ENCODE measurements at places on chromosomes 2 and 18.

- no peak for DNase-seq
Measured at GRCh38 chr2:156649596-156649995, 213.4 kb downstream of the GPD2 start.

- DNase-seq, result no peak
Measured at GRCh38 chr18:77004555-77005380, 127.8 kb downstream of the MBP start.

DNA sequence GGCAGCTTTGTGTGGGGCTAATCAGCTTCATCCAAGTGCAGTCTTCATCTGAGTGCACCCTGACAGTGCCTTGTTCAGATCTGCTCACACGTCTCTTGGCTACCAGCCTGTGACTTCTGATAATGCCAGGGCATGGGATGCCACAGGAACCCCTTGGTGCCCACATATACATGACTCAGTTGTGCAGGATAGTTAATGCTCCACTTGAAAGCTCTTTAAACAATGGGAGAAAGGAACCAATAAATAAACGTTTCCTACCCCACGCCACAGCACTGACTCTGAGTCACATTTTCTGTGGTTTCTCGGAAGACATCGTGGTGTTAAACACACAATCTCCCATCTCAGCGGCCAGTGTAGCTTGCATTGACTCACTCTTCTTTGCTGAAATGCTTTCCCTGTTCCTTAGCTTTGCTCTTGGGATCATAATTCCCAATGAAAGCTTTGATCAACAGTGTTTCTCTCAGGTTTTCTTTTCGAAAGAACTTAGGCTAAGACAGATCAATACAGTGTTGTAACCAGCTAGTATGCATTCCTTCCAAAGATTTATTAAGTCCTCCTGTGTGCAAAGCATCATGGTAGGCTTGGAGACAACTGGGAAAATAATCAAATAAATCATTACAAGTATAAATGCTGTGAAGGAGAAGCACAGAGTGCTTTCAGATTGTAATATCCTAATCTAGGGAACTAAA is 142.0 kb downstream of the COPS8 start:
- DNase-seq, result no peak

DNA sequence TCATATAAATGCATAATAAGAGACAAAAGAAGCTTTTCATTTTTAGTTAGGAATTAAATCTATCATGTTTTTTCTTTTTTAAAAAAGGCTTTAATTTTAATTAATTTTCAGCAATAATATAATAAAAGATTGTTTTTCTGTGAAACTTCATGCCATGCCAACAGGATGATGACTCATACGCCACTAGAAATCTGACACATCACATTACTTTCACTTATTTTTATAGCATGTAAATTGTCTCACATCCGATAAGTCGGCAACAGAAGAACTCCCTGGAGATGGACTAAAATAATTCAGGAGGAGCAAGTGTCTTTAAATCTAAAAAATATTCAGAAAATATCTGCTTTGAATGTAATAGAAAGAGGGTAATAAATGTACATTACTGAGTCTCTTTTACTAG is 1024.2 kb upstream of the ACVR2A start:
- no peak for DNase-seq

DNA sequence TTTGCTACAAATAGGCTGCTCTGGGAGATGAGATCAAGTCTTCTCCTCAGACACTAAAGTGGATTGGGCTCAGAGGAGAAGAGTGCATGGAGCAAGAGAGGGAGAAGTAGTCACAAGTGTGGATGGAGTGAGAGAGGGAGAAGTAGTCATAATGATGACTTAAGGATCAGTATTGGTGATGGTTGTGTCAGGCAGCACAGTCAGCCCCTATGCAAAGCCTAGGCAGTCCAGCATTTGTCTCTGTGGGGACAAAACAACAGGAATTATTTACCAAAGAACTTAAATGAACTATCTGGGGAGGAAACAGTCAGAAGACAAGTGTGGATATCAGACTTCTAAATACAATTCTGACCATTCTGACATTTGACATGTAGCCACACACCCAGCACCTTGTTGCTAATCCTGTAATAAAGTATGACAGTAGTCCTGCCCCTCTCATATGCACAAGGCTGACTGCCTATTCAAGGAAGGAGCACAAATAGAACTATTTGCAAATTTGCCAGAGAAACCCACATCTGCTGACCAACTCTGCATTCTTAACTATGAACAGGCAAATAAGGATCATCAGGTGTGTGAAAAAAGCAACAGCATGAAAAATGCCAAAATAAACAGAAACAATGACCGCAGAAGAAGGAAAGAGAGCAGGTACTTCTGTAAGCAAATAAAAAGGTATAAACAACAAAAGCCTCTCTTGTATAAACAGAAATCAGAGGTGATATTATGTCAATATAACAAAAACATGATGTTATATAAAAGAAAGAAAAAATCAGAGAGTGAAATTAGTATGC is 1597.9 kb upstream of the ACVR2A start:
- DNase-seq, result no peak

- DNase-seq, result peak; percentile 29
Measured at GRCh38 chr2:154706660-154707059, 8.2 kb downstream of the KCNJ3 start.

GRCh38 chr2:154699575-154699930 is 1.1 kb downstream of the KCNJ3 start:
- peak; percentile 80 for DNase-seq

DNA sequence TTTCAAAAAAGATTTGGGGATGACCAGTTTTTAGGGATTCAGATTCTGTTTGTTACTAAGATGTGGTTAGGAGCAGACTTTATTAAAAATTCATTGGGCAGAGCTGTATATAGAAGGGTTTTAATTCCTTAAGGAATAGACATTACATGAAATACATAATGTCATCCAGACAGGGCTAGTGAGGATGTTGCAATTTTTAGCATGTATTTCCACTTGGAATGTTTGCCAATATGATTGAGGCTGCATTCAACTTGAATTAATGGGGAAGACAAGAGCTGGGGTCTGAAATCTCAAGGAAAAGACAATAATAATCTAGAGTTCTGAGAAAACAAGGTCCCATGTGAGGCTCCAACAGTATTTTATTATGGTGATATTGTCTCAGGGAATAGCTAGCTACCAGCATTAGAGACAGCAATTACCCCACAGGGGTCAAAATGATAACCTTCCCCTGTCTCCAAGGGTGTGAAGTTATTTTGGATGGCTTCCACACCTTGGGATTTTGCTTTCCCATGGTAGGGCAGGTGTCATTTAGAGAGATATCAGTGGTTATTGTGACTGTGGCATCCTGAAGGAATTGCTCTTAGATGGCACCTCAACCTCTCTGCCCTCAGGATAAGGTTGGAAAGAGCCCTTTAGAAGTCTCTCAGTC is 60.2 kb downstream of the VSNL1 start:
- DNase-seq, result no peak

DNA sequence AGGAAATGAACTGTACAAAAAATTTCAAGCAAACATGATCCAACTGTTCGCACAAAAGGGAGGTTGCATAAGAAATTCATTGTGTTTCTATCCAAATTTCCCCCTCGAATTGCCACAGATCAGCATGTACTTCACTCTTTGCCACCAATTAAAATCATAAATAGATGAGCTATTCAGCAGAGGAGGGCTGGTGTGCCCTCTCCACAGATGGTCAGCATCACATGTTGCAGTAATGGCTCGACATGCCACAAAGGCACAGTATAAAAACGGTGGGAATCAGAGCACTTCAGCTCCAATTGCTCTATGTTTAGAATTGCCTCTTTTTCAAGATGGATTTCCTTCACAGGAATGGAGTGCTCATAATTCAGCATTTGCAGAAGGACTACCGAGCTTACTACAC is at the start of gene G6PC2:
G6PC2 (plus strand) TSS at position 289 of the 400 bp plus-strand sequence; CDS start at position 330, 41 bp downstream.
- no peak for DNase-seq

DNA sequence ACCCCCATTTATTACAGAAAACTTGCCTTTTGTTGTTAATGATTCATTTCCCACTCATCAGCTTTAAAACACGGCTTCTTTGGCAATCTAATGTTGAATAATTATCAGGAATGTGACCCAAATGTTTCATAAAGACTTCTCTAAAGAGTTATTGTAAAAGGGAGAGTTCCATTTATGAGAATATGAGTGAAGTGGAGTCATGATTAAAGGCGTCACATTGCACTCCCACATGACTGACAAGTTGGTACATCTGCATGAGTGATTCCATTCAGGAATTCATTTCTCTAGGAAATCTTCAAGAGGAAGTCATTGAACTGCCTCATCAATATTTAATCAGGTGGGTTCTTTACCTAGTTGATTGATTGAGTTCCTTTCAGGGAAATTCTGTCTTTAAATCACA is 184.8 kb downstream of the LNPK start:
- no peak for DNase-seq

GRCh38 chr18:75247611-75248421 is 37.2 kb downstream of the TSHZ1 start:
- DNase-seq, result no peak

DNA sequence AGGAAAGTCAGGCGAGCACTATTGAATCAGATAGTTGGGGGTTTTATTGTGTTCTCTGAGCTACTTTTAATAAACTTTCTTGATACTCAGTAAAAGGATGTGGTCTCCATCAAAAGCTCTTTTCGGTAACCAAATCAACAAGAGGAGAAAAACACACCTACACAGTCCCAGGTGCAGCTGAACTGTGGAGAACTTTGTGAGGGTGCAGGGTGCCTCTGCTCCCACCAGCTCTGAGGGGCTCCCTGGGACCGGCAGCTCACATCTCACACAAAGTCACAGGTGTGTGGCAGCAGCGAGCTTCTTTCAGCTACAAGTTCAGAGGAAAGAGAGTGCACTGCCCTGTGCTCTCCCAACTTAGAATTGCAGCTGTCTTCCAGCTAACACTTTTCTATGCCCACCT is 650.4 kb downstream of the RNF144A start:
- no peak for DNase-seq

DNA sequence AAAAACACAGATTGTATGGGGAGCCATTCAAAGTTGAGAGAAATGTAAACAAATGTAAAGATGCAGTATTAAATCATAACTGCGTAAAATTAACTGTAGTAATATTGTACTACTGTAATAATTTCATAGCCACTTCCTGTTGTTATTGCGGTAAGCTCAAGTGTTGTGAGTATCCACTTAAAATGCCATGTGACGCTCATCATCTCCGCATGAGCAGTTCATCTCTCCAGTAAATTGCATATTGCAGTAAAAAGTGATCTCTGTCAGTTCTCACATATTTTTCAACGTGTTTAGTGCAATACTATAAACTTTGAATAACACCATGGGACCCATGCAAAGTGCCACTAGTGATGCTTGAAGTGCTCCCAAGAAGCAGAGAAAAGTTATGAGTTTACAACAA is 41.8 kb upstream of the SP3 start:
- no peak for DNase-seq

DNA sequence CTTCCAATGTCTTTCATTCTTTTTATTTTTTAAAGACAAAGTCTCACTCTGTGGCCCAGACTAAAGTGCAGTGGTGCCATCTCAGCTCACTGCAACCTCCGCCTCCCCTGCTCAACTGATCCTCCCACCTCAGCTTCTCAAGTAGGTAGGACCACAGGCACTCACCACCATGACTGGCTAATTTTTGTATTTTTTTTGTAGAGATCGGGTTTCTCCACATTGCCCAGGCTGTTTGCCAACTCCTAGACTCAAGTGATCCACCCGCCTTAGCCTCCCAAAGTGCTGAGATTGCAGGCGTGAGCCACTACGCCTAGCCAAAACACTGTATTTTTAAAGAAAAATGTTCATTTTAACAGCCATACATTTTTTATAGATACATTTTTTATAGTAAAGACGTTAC is 12.7 kb downstream of the GCKR start:
- DNase-seq, result peak; percentile 4
